KG1 (cell line): ENCODE measurements at places on chromosomes 13 and 19.
A peak's percentile ranks its signal among the peaks of the same experiment; 100 is the strongest.

DNA sequence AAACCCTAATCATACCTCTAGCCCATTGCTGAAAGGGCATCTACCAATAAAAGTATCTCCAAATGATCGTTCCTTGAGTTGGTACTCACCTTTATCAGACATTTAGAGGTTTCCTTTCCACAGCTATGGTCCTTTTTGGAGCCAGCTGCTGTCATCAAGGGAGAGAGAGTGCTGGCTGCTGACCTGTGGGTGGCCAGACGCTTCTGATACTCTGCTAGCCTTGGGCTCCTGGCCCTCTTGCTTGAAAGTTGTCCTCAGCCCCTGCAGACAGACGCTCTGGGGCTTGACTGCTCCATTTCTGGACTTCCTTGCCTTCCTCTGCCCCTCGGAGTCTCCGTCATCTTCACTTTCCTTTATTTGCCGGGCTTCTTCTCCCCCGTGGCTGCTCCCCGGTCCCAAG, 499.1 kb downstream of the DIAPH3 start:
- no peak for DNase-seq

GRCh38 chr13:99414048-99414995, 87.0 kb upstream of the TM9SF2 start:
- DNase-seq = no peak

DNA sequence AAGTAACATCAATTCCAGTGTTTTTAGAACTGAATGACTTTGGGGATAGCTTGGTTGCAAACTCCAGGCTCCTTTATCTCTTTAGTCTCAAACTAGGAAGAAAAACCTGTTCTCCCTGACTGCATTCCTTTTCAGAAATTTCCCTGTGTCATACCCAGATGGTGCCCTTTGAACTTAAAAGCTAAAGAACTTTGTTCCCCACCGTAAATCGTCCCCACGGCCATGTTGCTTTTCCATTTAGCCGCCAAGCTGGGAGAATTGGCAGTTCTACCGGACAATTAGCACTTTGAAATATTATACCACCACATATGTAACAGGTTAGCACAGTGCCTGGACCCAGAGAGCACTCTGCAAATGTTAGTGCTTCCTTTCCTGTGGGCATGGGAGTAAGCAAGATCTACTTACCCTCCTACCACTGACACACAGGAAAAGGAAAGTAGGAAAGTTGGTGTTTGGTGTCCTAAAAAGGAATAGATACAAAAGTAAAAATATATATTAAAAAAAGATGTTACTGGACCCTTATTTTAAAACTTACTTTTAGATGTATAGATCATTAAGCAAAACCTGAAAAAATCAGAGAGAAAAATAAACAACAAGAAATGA, 191.9 kb upstream of the MIR17HG start:
- no peak for DNase-seq

GRCh38 chr19:5973867-5974635, 3.9 kb downstream of the RANBP3 start:
- DNase-seq = no peak

GRCh38 chr19:17982430-17982829, 15.5 kb downstream of the KCNN1 start:
- no peak for DNase-seq

- DNase-seq = no peak
Observed at GRCh38 chr19:49196527-49197240, 39.1 kb downstream of the TRPM4 start.

GRCh38 chr13:91516799-91517198, 118.4 kb downstream of the GPC5 start:
- DNase-seq = no peak

DNA sequence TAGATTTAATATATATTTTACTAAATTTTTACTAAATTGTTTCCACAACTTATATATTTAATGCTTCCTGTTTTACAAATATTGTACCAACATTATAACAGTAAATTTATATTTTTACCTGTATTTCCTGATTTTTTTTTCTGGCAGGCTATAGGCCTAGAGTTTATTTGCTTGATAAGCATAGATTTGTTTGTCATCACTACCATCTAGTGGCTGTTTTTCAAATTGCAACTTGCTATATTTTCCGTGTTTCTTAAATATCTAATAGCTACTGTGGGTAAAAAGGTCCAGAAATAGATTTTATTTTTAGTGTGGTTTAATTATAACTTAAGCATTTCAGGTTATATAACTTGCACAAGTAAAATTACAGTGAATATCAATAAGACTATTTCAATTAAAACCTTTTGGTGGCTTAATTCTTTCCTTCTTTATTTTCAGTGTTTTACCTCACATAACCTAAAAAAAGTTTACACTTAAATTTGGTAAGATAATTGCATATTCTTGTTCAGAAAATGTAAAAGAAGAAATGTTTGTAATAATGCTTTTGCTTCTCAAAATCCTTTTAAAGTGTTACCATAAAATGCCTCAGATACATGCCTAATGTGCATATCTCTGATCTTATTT, 60.6 kb downstream of the NDFIP2 start:
- peak; percentile 61 for DNase-seq

DNA sequence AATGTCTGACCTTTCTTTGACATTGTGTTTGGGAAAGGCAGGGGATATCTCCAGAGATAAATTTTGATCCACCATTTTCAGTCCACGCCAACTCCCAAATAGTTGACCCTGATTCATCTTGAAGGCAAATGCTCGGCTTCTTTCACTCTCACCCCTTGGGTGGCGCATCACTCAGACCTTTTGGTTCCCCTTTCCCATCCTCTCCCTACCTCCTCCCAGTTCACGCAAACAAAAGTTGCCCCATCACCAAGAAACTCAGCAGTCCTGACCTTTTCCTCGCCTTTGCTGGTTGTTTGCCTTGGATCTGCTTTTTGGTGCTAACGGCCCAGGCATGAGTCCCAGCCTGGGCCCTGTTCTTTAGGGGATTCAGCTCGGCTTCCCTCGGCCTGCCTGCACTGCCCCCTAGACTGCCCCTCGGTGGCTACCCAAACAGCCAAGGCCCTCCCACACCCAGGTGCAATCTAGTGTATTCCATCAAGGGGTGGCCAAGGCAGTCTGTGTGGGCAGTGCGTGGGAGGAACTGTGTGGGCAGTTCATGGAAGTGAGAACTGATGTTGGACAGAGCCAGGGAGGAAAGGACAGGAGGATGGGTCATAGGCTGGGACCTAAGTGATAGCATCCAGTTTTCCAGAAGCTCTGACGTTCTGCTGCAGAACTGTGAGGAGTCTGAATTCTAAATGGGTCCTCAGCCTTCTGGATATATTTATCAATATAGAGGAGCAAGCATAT, 255.7 kb downstream of the DLEU7 start:
- no peak for DNase-seq

DNA sequence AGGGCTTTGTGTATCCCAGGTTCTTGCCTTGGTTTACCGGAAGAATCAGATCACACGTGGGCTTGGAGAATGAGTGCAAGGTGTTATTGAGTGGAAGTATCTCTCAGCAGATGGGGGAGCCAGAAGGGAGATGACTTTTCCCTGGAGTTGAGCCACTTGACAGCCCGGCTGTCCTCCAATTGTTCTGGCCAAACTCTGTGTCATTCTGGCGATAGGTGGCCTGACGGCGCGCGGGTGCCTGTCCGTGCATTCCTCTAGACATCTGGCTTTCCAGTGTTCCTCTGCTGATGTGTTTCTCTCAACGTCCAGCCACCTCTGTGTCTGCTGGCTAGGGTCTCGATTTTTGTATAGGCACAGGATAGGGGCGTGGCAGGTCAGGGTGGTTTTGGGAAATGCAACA, 181.9 kb downstream of the SHISA2 start:
- DNase-seq = no peak

GRCh38 chr13:49436890-49437289, 7.0 kb downstream of the CAB39L start:
- no peak for DNase-seq

DNA sequence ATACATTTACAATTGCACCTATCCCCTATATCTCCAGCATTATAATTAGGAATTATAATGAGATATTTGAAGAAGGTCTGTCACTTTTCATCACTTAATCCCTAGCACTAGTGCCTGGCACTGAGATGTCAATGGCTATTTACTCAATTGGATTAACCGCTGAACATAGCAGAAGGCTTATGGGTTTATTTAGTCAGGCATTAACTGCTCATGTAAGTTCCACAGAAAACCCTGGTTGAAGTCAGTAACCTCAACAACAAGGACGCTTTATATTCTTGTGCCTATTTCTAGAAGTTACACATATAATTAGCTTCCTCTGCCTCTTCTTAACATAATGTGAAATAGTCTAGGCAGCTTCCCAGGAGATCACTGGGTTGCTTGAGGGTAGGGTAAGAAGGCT, 107.5 kb upstream of the POSTN start:
- no peak for DNase-seq
